Activated CD8-positive, alpha-beta memory T cell treated with anti-CD3 and anti-CD28 coated beads for 36 hours (primary cell): ENCODE measurements at places on chromosomes 5 and 9. TPM values are rescaled to one million over a fixed set of nuclear protein-coding genes. Genes with fewer than 3 reads are reported as not detected.

The EFNA5 gene
- total RNA-seq = not detected

The PCDHA4 gene
- total RNA-seq = not detected

The PCDHGC3 gene
- 0.13 TPM for total RNA-seq

The NTRK2 gene
- total RNA-seq = 0.25 TPM

The IL13 gene
- total RNA-seq = 17.8 TPM

The SPINK13 gene
- total RNA-seq = not detected

The SPATA31C2 gene
- total RNA-seq = not detected

The CDH12 gene
- total RNA-seq = not detected

The COL5A1 gene
- total RNA-seq = not detected

The ARHGEF39 gene
- 13.7 TPM for total RNA-seq

The CAMSAP1 gene
- 32.1 TPM for total RNA-seq

The GLDC gene
- total RNA-seq = 3.1 TPM

The TAF1L gene
- total RNA-seq = not detected

The MAMDC2 gene
- total RNA-seq = not detected

The PCDHGB2 gene
- 0.23 TPM for total RNA-seq

The PKD2L2 gene
- not detected for total RNA-seq

The TRIM36 gene
- 0.15 TPM for total RNA-seq

The ELOVL7 gene
- total RNA-seq = 0.04 TPM

The DMRT3 gene
- total RNA-seq = not detected

The PIGO gene
- 33.4 TPM for total RNA-seq

The MLANA gene
- not detected for total RNA-seq

The RNF183 gene
- not detected for total RNA-seq

The SAXO1 gene
- total RNA-seq = 0.23 TPM

The SLC34A3 gene
- not detected for total RNA-seq

The PHF24 gene
- total RNA-seq = not detected
